ENCODE measurements at places on chromosomes 11 and 22.

DNA sequence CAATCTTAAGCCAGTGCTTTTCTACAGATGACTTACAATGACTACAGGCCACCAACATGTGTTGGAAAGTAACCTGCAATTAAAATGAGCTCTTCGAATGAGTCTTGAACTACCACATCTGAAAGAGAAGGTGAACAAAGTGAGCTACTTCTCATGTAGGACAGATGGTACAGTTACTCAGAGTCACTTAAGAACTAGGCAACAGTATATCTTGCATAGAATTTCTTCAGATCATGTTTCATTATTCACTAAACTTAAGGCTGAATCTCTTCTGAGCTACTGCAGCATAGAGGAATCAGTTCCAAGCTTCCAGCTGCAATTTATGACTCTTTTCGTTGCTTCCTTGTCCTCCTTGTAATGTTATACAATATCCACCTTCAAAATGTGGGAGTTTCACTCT is 270.9 kb downstream of the TTC28 start:
- no peak for DNase-seq

GRCh38 chr11:104999721-105000120 is 23.2 kb downstream of the CASP5 start:
- no peak for DNase-seq

DNA sequence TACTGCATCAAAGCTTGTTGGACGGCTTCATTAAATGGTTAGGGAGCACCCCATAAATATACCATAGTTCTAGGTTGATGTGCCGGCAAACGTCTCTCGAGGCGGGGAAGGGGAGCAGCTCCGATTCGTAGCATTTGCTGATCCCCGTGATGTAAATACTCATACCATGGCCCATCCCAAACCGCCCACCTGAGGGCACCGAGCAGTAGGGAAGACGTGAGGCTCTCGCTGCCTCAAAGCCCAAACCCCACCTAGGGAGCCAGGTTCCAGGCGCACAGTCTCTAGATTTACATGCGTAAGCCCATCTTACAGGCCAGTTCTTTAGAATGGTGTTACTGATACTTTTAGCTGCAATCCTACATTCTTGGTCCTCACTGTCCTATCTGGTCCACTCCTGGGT is 124.0 kb downstream of the FEZ1 start:
- no peak for DNase-seq

- DNase-seq, result no peak
These were observed 26.2 kb upstream of the CLDN5 start for GRCh38 chr22:19550382-19550781.

GRCh38 chr11:64864473-64865285 is 13.7 kb downstream of the EHD1 start:
- DNase-seq, result no peak

DNA sequence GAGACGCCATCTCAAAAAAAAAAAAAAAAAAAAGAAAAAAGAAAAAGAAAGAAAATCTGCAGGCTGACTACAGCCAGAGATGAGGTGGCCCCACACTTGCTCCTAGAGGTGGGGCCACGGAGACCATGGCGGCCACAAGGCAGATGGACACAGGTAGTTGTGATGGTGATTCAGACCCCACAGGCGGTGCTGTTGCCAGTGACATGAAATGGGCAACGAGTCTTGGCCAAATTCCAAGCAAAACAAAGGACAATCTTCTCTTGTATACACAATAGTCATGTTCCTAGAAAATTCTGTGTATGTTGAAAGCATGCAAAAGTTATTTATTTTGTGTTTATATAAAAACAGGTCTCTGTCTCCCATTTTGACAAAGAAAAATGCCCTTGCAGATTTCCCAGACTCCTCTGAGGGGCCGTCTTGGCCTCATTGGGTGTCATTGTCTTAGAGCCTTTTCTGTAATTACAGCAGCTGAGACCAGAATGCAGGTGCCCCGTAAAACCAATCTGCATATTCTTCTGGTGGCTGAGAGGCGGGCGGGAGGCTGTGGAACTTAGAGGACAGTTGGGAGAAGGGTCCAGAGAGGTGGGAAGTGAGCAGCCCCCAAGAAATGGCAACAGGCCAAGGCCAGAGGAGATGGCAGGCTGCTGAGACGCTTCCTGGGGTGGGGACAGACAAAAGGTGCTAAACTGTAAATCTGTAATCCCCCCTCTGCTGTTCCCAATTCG is 22.5 kb upstream of the DAGLA start:
- DNase-seq, result no peak

DNA sequence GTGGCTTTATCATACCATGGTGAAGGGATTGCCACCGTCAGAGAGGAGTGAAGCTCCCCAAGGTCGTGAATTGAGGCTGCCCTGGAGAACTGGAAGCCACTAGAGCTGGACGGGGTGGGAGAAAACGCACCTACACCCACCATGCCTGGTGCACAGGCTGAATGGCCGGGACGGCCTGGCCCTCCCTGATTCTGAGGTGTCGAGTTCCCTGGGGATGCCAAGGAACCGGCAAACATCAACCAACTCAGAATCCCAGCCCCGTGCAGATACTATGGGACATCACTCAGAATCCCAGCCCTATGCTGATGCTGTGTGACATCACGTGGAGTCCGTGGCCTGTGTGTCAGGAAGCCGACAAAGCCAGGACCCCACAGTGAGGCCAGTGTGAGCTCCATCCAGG is 650.0 kb downstream of the BRD1 start:
- DNase-seq, result no peak

DNA sequence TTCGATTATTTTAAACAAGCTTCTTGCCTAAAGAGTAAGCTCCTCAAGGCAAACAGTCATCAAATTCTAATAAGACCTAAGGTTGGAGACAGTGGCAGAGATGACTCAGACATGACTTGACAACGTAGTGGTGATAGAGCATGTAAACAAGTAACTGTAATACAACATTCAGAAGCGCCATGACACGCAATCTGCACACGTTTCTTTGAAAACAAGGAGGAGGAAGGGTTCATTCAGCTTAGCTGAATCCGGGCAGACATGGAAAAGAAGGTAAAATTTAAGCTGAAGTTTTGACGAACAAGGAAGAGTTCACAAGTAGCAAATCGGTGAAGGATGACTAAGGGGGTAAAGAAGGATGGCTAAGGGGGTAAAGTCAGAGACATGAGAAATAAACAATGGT is 152.4 kb upstream of the ZC3H12C start:
- DNase-seq, result no peak

DNA sequence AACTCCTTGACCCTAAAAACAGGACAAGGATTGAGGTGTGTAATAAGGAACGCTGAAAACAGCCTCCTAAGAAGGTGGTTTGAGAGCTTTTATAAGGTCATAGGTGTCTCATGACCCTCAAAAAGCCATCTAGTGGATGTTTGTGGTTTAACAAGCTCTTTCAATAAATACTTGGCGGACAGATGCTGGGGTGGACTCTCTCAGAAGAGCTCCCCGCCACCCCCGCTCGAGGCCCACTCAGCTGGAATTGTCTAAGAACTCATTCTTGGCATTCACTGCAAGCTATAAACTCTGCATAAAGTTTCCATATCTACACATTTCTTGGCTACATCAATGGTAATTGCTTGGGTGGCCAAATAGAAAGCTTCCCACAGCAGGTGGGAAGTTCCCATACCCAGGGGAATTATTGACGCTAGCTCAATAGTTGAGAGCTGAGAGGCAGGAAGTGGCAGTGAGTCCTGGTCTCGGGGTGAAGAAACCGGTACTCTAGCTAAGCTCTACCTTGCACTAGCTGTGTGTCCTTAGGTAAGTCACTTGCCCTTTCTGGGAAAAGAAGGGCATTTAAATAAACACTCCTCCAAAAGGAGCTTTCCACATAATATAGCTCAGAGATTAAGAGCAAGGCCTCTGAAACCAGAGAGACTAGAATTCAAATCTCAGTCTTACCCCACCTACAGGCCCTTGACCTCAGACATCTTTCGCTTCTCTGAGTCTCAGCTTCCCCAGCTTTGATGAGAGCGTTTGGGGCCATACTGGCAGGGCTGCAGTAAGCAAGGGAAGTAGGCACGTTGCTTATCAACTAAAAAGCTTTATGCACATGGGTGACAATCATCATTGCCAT is 6.4 kb downstream of the MS4A15 start:
- DNase-seq, result no peak

DNA sequence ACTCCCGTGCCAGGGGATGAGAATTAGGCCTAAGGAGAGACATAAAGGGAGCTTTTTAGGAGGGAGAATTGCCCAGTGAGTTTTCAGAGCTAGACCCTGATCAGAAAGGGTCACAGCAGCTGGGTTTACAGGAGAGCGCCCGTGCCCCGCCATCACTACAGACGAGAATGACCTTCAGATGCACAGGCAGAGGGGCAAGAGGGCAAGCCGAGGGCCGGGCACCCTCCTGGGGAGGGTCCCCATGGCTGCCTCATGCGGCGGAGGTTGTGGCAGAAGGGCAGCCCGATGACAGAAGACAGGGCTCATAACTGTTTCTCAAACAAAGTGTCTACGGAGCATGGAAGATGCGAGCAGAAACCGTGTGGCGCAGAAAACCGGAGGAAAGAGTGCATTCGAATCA is 72.2 kb downstream of the TRMU start:
- DNase-seq, result no peak

GRCh38 chr22:37559521-37559900 is 769 bp upstream of the CDC42EP1 start:
- DNase-seq, result no peak

DNA sequence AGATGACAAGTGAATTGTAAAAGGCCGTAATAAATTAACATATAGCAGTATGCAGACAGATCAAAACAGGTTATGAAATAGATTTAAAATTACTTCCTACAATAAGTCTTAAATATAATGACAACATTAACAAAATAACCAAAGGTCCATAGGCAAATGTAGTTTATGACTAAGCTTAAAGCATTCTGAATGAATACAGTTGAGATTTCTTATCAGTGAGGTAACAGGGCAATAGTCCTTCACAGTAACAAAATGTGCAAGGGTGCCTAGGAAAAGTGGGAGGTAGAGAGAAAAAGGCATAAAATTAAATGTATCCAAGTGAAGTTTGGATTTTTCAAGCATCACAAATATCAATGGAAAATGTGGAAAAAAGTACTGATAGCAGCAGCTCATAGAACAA is 20.9 kb upstream of the P4HA3 start:
- DNase-seq, result no peak

- no peak for DNase-seq
These were observed 43.3 kb upstream of the POGLUT3 start for GRCh38 chr11:108541531-108541930.

DNA sequence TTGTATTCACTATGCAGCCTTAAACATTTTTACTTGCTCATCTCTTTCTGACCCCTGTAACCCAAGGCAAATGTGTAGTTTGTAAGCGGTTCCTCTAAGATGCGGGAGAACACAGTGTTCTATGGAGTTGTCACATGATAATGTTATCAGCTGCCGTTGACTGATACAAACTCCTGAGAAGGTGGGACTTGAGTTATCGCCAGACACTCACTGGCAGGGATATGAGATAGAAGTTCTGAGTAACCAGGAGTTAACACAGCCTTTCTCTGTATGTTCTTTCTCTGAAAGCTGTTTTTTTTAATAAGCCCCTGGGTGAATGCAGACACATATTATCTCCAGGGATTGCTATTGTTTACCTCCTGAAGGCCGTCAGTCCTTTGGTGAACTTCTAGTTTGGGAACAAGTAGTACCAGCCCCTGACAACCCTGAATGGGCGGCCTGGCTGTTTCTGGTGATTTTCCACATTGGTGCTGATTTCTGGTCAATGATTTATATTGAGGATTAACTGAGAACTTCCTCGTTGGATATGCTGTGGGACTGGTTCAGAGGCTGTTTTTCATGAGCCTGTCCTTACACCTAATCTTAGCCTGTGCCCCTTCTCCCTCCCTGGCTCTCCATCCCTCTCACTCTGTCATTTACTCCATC is 155.3 kb upstream of the RASSF10 start:
- DNase-seq, result no peak

GRCh38 chr11:36876266-36876665 is 278.2 kb upstream of the RAG2 start:
- no peak for DNase-seq

GRCh38 chr11:84847842-84848241 is 779.3 kb downstream of the DLG2 start:
- DNase-seq, result no peak

GRCh38 chr11:9153651-9154050 is 62.3 kb upstream of the SCUBE2 start:
- DNase-seq, result no peak

GRCh38 chr22:32265882-32266767 is 11.0 kb upstream of the SLC5A4 start:
- peak; percentile 9 for DNase-seq

DNA sequence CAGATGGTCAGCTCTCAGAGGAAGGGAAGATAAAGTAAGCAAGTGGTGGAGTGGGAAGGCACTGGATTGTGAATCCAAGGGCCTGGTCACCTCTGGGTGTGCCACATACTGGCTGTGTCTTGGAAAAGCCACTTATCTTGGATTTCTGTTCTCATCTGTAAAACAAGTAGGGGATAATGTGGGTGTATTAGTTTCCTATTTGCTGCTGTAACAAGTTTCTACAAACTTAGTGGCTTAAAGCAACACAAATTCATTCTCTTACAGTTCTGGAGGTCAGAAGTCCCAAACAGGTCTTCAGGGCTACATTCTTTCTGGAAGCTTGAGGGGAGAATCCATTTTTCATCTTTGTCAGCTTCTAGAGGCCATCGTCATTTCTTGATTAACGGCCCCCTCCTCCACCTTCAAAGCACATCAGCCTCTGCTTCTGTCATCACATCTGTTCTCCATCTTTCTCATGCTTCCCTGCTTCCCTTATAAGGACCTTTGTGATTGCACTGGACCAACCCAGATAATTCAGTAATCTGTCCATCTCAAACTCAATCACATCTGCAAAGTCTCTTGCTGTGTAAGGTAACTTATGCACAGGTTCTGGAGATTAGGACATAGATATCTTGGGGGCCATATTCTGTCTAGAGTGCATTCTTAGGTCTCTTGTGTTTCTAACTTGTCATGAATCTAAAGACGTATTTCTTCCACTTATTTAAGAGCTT is 75.9 kb downstream of the C22orf31 start:
- no peak for DNase-seq

GRCh38 chr22:38208551-38208968 is 6.8 kb downstream of the MAFF start:
- no peak for DNase-seq

DNA sequence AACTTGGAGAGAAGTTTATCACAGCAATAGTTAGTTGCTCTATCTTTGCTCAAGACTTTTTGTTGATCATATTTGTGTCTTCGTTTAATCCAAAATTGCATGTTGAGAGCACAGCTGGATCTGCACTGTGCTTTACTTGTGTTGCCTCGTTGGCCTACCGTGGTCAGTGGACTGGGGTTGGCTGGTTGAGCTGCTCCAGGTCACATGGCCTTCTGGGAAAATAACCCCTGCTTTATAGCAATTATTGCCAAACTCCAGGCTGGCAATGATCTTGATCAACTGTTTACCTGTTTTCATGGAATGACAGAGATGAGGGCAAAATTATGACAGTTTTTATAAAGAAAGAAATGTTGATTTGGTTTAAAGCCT is 5.7 kb upstream of the PLET1 start:
- no peak for DNase-seq

GRCh38 chr11:2929950-2930703 is 907 bp upstream of the PHLDA2 start:
- DNase-seq, result no peak

DNA sequence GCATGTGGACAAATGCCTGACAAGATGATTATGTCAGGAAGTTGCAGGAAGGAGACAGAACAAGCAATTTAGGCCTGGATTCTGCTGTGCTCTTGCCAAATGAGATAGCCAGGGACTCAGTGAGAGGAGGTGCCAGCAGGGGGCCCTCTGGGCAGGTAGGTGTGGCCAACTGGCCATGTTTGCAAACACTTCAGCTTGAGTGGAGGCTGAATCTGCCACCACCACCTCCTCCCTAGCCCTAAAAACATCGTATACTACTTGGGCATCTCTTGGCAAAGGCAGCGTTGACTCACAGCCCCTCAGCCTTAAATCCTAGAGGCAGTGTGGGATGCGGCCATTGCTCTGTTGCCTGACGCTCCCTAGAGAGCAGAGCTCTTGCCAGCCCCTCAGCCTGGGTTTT is 95.1 kb upstream of the PLET1 start:
- DNase-seq, result peak; percentile 32

Measured in NCI-H2107 (cell line).